ENCODE measurements at places on chromosomes 4 and X.

GRCh38 chr4:110003401-110004187 lies 90.9 kb downstream of the EGF start:
- no peak for DNase-seq

DNA sequence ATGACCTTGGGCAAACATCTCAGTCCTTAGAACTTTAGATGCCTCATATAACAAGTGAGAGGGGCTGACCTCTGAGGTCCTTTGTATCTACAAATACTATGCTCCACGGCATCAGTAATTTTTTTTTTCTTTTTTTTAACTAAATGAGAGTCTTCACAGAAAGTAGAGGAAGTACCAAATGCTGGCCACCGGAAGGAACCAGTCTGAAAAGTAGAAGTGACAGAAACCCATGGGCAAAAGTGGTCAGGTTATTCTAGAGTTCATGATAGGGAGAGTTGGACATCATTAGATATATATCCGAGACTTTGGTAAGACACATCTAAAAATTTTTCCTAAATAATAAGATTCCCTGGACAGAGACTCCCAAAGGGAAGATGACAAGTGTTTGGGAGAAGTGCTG lies 53.7 kb downstream of the COQ2 start:
- no peak for DNase-seq

DNA sequence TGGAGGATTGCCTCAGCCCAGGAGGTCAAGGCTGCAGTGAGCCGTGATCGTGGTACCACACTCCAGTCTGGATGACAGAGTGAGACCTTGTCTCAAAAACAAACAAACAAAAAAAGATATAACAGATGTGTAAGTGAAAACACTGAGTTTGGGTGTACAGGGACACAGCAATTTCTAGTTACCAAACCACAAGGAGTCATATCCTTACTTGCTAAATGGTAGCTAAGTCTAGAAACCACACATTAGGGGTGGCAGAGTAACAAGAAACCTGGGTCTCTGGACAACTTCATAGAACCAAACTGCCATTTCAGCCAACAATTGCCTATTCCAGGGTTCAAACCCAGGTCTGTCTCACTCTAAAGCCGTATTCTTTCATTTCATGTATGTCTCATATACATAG lies 20.8 kb downstream of the PPEF2 start:
- no peak for DNase-seq

DNA sequence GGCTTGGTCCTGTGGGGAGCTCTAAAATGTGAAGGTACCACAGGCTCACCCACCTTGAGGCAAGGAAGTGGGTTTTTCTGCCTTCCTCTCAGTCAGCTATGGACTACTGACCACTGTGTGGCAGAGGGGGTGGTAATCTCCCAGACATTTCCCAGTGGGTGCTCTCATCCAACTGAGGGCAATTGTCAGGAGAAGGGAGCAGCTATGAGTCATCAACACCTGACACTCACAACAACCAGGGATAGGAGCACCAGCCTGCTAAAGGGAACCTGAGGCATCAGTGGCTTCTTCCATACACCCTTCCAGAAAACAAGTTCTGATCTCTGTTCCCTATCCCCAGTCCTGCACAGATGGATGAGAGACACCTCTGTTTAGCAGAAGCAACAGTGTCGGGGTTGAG lies 468.8 kb downstream of the BCOR start:
- DNase-seq, result no peak

GRCh38 chr4:158817562-158818296 lies 48.9 kb downstream of the FNIP2 start:
- DNase-seq, result no peak

GRCh38 chr4:119037709-119038108 lies 97.9 kb upstream of the MYOZ2 start:
- DNase-seq, result no peak

- DNase-seq, result no peak
Observed at GRCh38 chr4:165124488-165124887, 11.8 kb upstream of the TMEM192 start.

- no peak for DNase-seq
Observed at GRCh38 chr4:184099535-184099966, 118.1 kb downstream of the ENPP6 start.

DNA sequence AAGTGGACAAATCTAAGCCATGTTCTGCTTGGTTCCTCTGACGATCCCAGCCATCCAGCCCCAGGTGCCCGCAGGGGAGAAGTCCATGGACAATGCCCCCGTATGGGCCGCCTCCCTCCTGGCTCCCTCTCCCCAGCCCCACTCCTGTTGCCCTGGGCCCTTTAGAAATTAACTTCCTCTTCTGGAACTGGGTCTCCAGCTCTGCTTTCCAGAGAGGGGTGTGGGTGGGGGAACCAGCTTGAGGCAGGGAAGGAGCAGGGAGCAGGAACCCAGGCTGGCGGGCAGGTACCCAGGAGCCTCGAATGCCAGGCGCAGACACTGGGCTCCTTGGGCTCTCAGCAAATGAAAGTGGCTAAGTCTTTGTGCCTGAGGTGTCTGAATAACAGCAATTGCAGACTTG lies 12.7 kb upstream of the ABLIM2 start:
- DNase-seq, result no peak

- DNase-seq, result no peak
Observed at GRCh38 chr4:61320631-61321030, 120.5 kb downstream of the ADGRL3 start.

GRCh38 chr4:140903522-140904475 lies 147.6 kb upstream of the TBC1D9 start:
- no peak for DNase-seq

GRCh38 chrX:46831765-46832327 lies 5.0 kb upstream of the RP2 start:
- DNase-seq, result no peak

- DNase-seq, result no peak
Observed at GRCh38 chr4:150578745-150579501, 3.0 kb upstream of the MAB21L2 start.

Measured in HS-27A (cell line).